ENCODE measurements at places on chromosomes 13 and 19.

DNA sequence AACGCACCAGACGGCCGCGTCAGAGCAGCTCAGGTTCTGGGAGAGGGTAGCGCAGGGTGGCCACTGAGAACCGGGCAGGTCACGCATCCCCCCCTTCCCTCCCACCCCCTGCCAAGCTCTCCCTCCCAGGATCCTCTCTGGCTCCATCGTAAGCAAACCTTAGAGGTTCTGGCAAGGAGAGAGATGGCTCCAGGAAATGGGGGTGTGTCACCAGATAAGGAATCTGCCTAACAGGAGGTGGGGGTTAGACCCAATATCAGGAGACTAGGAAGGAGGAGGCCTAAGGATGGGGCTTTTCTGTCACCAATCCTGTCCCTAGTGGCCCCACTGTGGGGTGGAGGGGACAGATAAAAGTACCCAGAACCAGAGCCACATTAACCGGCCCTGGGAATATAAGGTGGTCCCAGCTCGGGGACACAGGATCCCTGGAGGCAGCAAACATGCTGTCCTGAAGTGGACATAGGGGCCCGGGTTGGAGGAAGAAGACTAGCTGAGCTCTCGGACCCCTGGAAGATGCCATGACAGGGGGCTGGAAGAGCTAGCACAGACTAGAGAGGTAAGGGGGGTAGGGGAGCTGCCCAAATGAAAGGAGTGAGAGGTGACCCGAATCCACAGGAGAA is 1.9 kb downstream of the PPP1R12C start:
- DNase-seq = no peak

DNA sequence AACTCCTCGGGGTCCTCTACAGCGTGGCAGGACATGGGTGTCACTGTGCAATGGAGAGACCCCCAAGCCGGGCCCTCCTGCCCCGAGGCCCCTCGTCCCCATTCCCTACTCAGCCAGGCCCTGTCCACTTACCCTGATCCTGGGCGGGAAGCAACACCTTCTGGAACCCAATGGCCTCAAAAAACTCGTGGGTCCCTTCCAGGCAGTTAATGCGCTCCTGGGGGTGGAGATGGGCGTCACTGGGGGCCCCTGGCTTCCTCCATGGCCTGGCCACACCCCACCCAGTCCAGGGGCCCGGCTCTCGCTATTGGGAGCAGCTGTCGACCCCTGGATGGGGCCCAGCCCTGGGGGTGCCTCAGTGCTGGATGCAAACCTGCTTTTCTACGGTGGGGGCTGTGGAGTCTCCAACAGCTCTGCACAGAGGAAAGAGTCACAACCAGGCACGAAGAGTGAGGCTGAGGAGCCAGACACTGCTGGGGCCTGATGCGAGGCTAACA is 10.8 kb downstream of the UBXN6 start:
- DNase-seq = no peak

DNA sequence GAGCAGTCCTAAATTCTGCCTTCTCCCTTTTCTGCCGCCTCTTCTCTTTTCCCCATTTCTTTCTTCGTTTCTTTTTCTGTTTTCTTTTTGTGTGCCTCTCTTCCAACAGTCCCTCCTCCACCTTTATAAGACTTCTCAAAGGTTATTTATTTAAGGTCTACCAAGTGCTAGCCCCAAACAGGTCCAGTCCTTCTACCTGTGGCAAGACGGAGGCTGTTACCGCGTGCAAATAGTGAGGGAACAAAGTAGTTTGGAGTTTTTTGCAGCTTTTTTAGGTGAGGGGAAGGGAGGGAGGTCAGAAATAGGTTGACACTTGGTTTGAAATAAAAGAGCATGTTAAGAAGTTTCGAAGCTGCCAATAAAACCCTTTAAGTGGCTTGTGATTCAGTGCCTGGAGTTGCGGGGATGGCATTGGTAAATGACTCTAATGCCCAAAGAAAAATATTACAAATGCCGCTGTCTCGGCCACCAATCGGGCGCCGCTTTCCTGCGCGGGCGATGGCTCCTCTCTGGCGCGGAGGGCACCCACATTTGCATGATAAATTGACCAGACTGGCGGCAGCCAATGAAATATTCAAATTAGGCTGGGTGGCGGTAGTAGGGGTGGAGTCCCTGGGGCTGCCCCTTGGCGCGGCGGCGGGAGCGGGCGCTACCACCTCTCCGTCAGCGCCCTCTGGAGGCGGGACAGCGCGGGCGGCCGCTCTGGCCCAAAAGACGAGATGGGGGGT is 7.5 kb upstream of the TSHZ3 start:
- no peak for DNase-seq

DNA sequence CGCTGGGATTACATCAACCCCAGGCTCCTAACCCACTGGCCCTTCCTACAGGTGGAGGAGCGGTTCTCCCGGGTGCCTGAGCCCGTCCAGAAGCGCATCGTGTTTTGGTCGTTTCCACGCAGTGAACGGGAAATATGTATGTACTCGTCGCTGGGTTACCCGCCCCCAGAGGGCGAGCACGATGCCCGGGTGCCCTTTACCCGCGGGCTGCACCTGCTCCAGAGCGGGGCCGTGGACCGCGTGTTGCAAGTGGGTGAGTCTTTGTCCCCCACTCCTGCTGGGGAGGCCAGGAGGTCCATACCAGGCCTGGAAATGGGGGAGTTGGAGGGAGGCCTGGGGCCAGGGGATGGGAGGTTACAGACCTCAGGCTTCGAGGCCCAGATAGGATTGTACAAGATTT is 4.4 kb downstream of the ZSWIM4 start:
- no peak for DNase-seq

GRCh38 chr19:28972058-28972852 is 240.7 kb downstream of the UQCRFS1 start:
- no peak for DNase-seq

DNA sequence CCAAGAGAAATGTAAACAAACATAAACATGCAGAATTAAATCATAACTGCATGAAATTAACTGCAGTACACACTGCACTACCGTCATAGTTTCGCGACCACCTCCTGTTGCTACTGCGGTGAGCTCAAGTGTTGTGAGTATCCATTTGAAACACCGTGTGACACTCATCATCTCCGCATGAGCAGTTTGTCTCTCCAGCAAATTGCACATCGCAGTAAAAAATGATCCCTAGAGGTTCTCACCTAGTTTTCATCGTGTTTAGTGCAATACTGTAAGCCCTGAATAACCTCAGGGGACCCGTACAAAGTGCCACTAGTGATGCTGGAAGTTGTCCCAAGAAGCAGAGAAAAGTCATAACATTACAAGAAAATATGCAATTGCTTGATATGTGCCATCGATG is 147.7 kb downstream of the DPF1 start:
- DNase-seq = no peak

All from SJSA1 (cell line).